Activated CD8-positive, alpha-beta memory T cell treated with anti-CD3 and anti-CD28 coated beads for 24 hours (primary cell): ENCODE measurements at places on chromosomes 2 and 18.

DNA sequence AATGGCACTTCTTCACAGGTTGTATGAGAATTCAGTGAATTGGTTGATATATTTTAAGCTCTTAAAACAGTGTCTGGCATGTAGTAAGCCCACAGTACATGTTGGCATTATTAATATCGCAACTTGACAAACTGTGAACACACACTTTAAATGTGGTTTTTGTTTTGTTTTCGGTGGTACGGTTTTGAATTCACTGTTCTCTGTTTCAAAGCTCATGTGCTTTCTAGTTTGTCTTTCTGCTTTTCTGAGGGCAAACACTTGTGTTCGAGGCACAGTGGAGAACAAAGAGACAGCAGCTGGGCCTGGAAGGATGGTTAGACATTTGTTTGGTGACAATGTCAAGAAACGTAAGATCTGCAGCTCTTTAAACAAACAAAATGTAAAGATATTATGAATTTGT lies 276.5 kb upstream of the MC4R start:
- no peak for DNase-seq

DNA sequence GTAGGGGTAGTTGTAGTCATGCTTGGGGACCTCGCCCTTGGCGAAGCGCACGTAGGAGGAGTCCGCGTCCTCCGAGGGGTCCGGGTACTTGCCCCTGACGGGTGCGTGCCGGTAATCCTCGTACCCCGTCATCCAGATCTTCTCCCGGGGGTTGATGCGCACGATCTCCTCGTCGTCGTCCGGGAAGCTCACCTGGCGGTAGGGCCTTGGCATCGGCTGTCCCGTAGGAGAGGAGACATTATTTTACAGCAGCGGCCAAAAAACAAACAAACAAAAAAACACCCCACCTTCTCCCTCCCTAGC lies 86.3 kb downstream of the ACTR2 start:
- no peak for DNase-seq

GRCh38 chr2:6934345-6934744 lies 17.1 kb downstream of the RNF144A start:
- no peak for DNase-seq

GRCh38 chr2:42953216-42953615 lies 160.8 kb upstream of the HAAO start:
- no peak for DNase-seq

DNA sequence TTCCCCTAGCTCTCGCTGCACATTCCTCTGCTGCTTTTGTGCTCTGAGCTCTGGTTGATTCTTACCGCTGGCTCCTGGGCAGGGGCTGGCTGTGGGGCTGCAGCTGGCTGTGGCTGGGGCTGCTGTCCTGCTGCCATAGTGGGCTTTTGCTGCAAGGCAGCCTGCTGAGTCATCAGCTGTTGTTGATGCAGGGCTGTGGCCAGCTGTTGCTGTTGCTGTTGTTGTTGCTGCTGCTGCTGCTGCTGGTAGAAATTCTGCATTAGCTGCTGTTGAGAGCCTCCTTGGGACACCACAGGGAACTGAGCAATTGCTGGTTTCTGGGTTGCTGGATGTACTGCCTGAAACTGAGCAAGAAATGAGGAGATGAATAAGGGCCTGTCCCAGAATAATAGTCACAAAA lies 77.2 kb upstream of the NFU1 start:
- no peak for DNase-seq

DNA sequence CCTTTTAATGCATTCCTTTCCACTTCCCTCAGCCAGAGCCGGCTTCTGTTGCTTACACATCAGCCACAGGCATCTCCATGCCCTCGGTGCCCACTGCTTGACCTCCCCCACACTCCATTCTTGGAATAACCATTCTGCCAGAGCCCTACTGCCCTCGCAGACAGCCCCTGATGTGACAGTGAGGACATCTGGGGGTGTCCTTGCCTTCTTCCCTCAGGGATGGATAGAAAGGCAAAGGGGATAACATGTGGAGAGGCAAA lies 6.4 kb upstream of the NPPC start:
- no peak for DNase-seq

- no peak for DNase-seq
These were observed 39.7 kb downstream of the PID1 start for GRCh38 chr2:229231328-229231868.

DNA sequence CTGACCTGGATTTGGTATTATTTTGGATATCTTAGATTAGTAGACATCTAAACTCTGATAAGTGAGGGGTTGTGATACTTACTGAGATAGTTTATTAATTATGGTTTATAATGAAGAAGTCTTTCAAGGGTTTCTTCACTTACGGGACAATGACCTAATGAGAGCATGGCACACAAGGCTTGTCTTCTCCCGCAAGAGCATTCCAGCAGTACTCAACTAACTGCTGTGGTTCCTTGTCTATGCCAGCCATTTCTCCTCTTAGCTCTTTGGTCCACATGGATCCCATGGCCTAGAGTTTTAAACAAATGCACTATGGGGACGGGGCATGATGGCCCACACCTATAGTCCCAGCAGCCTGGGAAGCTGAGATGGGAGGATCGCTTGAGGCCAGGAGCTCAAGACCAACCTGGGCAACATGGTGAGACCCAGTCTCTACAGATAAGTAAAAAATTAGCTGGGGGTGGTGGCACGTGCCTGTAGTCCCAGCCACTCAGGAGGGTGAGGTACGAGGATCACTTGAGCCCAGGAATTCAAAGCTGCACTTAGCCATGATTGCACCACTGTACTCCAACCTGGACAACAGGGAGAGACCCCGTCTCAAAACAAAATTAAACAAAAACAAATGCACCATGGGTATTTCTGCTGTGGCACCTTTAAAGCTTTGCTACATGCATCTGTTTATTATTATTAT lies 161.7 kb upstream of the MYCN start:
- no peak for DNase-seq

DNA sequence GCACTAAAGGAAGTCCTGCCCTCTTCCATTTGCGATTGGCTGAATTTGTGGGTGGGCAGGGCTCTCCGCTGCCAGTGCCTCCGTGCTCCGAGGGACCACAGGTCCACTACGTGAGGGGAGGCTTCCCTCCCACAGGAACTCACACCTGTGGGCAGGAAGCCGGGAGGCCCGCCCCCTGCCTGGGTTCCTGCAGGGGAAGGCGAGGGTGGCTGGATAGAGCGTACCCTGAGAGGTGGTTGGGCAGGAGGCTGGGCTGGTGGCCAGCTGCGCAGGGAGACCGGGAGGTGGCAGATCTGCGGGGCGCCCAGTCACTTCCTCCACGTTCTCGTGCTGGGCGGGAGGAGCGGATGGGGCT lies 47.0 kb upstream of the PTH2R start:
- DNase-seq, result no peak

GRCh38 chr2:45353879-45354278 lies 257.2 kb downstream of the SRBD1 start:
- DNase-seq, result no peak

DNA sequence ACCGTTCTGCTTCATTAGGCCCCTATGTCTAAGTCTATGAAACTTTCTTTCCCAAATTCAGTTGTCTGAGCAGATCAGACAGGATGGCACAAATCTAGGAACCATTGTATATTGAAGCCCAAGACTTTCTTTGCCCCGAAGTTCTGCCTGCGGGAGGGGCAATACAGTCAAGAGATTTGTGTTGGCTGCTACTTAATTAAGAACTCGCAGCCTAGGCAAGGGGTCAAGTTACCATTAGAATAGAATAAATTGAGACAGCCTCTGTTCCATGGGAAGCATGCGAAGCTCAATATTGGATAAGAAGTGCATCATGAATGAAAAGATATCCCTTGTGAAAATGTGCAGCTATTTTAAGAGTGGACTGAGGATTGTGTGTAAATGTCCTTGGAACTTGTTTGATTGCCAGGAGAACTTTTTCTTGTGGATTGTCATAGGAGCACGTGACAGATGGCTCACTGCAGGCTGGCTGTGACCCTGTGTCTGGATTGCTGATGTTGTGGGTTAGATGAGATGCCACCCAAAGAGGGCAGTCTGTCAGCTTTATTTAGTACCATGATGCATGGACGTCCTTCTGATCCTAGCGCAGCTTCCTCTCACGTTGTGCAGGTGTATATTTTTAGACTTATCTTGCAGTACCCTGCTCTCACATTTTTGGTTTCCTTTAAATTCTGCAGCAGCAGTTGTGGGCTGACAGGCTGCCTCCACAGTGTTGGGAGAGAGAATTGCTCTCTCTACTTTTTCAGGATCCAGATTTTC lies 30.9 kb downstream of the HAUS1 start:
- DNase-seq, result no peak

GRCh38 chr2:97801028-97801427 lies 87.7 kb downstream of the ZAP70 start:
- DNase-seq, result no peak

GRCh38 chr2:86274265-86274917 lies 63.0 kb downstream of the REEP1 start:
- no peak for DNase-seq

DNA sequence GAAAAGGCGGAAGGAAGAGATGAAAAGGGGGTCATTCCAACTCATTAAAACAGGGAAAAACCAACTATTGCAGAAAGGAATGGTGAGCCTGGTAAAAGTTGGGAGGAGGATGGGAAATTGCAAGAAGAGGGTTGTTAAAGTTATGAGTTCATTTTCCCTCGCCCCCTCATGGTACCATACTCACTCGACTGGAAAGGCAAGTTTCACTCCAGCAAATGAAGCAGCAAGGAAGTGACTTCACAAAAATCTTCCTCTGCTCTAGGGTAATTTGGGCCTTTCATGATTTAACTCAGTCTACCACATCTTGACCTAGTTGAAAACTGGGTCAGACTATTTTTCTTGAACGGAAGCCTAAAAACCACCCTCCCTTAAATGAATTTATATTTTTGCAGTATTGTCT lies 22.8 kb upstream of the DAW1 start:
- no peak for DNase-seq

GRCh38 chr2:213279971-213280370 lies 4.3 kb upstream of the SPAG16 start:
- DNase-seq, result no peak

DNA sequence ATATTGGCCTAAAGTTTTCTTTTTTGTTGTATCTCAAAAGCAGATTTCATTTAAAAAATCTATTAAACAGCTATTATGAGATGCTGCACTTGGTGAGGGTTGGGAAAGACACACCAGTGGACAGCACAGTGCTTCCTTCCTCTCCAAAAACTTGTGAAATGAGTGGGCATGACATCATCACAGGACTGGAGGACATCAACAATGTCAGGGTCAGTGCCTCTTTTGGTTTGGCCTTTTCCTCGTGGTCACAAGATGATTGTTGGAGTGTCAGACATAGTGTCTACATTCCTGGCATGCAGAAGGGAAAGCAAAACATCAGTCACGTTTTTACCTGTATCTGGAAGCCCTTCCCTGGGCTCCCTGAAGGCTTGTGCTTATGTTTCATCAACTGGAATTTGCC lies 49.6 kb downstream of the IL1R2 start:
- DNase-seq, result no peak

DNA sequence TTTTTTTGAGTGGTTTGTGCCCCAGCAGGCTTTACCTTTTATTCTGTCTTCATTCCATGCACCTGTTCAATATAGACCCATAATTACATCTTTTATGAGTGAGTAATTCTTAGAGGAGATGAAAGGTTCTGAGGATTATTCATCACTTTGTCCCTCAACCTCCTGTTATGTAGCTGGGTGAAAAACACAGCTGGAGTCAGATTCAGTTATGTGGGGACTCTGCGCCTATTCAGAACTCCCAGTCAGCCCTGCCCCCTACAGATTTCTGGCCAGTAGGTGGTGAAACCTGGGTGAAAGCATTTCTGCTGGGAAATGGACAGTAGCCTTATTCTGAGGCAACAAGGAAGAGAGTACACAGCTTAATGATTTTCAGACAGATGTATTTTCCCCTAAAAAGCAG lies 107.8 kb downstream of the MGAT5 start:
- DNase-seq, result no peak

- no peak for DNase-seq
These were observed 60.7 kb upstream of the ARHGAP28 start for GRCh38 chr18:6668836-6669235.

DNA sequence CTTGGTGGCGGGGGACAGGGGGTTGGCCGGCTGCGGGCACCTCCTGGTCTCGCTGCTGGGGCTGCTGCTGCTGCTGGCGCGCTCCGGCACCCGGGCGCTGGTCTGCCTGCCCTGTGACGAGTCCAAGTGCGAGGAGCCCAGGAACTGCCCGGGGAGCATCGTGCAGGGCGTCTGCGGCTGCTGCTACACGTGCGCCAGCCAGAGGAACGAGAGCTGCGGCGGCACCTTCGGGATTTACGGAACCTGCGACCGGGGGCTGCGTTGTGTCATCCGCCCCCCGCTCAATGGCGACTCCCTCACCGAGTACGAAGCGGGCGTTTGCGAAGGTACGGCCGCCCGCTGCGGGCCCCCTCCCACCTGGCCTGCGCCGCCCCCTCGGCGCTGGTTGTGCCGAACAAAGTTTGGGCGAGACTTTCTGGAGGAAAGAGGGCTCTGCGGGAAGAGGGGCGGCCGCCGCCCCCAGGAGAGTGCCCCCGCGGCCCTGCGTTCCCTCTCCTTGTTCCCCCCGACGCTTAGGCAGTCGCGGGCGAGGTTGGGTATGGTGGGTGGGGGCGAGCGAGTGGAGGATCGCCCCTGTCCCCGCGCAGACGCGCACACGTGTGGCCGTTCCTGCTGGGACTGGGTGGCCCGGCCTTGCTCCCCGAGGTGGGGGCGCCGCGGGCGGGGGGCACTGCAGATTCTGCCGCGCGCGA lies 866 bp downstream of the CRIM1 start:
- DNase-seq, result peak; percentile 79

- no peak for DNase-seq
These were observed 31.9 kb downstream of the GAD1 start for GRCh38 chr2:170848587-170848986.

DNA sequence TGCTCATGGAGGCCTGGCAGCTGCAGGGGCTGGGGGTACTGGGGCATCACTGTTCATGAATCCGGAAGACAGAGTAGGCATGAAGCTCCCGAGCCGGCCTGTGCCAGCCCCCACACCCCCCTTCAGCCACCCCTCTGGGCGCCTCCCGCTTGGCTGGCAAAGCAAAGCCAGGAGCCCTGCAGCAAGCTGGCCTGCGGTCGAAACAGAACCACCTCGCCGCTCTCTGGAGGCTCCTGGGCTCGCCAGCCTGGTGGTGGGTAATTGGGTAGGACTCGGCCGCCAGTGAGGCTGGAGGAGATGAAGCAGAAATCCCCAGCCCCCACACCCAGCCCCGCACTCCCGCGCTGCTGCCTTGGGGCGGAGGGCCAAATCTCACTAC lies 70.9 kb upstream of the GPC1 start:
- no peak for DNase-seq

- DNase-seq, result no peak
These were observed 44.4 kb upstream of the MGAT4A start for GRCh38 chr2:98775146-98775986.

DNA sequence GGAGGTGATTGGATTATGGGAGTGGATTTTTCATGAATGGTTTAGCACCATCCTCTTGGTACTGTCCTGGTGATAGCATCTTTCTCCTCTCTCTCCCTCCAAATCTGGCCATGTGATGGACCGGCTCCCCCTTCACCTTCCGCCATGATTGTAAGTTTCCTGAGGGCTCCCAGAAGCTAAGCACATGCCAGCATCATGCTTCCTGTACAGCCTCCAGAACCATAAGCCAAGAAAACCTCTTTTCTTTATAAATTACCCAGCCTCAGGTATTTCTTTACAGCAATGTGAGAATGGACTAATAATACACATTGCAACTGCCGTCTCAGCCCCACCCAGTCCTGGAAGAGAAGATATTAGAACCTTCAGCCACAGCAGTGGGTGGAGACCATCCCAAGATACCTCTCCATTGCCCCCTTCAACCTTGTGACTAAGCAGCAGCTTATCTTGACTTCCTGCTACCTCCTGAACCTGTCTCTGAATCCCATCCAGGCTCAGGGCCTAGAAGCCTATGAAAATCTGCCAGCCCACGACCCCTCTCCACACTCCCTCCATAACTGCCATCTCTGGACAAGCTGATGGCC lies 81.8 kb upstream of the AGAP1 start:
- no peak for DNase-seq
